ENCODE measurements at places on chromosomes 16 and 17.

DNA sequence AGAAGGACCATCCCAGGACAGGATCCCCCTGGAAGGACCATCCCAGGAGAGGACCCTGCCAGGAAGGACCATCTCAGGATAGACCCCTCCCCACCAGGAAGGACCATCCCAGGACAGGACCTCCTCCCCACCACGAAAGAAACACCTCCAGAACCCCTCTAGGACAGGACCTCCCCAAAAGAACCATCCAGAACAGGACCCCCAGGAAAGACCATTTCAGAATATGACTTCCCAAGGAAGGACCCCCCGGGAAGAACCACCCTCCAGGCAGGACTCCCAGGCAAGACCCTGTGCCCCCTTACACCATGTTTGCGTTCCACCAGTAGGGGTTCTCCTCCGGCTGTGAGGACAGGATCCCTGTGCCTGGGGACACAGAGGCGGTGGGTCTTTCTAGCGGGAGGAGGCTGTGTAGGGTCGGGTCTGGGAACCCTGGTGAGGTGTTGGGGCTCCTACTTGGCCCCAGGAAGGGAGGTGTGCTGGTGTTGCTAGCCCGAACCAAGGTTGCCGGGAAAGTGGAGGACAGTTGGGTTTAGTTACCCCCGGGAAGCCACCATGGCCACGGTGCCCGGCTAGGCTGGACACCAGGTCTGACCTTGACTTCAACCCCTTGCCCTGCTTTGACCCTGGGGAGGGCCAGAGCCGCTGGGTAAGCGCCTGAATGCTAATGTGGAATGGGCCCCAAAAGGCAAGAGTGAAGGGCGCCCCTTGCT is 2.2 kb downstream of the NOTUM start:
- no peak for DNase-seq

GRCh38 chr17:29169806-29170591 is 10.2 kb downstream of the MYO18A start:
- DNase-seq, result no peak

DNA sequence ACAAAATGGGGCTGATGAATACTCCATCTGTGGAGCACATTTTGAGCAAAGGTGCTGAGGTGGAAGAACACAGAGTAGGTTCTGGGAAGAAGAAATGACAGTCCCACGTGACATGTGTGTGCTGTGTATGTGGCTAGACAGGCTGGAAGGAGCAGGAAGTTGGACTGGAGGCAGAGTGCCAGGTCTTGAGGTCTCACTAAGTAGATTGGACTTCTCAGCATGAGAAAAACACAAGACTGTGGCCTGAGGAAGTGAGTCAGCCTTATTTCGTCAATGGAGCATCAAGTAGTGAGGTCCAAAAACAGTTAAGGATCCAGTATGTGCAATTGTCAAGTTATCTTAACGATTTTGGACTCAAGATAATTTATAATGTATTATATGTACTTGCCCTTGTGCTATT is 736.5 kb downstream of the KCNJ2 start:
- DNase-seq, result no peak

DNA sequence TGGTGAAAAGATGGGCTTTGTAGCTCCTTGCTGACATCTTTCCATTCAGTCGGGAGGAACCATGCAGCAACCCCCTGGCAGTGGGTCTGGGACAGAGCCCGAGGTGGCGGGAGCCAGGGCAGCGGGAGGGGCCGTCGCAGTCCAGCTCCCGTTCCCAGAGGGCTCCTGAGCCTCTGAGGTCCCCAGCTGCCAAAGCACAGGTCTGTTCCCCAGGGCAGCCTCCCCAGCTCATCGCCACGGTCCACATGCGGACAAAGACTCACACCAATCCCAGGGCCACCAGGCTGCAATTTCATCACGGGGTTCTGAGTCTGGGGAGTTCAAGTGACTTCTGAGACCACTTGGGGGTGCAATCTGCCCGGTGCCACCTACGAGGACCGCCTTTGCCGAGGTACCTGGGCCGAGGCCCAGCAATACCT is 196.0 kb downstream of the RBFOX3 start:
- no peak for DNase-seq

DNA sequence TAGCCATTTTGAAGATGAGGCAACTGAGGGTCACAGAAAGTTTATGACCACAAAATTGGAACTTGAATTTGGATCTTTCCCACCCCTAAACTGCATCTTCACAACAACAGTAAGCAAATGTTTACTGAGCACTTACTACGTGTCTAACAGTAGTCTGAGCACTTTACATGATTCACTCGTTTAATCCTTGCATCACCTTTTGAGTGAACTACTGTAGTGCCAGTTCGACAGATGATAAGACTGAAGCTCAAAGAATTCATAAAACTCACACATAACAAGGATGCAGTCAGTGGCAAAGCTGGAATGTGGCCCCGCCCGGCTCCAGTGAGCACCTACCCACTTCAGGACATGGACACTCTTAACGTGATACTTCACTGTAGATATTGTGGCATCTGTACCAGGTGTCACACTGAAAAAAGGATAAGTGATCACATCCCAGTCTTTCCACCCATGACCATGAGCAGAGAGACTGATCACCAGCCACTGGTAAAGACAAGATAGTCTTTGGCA is 36.0 kb upstream of the HLF start:
- DNase-seq, result no peak

DNA sequence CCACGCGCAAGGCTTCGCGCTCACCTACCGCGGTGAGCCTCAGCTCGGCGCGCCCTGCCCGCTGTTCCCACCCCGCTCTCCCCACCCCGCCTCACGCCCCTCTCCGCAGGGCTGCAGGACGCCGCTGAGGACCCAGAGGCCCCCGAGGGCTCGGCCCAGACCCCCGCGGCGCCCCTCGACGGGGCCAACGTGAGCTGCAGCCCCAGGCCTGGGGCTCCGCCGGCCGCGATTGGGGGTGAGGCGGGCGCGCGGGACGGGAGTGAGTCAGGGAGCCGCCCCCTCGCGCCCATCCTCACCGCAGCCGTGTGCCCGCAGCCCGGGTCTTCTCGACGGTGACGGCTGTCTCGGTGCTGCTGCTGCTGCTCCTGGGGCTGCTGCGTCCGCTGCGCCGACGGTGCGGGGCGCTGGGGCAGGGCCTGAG is 1.9 kb upstream of the PAQR4 start:
- DNase-seq, result no peak

GRCh38 chr16:75204410-75204758 is 2.6 kb downstream of the CTRB2 start:
- no peak for DNase-seq

DNA sequence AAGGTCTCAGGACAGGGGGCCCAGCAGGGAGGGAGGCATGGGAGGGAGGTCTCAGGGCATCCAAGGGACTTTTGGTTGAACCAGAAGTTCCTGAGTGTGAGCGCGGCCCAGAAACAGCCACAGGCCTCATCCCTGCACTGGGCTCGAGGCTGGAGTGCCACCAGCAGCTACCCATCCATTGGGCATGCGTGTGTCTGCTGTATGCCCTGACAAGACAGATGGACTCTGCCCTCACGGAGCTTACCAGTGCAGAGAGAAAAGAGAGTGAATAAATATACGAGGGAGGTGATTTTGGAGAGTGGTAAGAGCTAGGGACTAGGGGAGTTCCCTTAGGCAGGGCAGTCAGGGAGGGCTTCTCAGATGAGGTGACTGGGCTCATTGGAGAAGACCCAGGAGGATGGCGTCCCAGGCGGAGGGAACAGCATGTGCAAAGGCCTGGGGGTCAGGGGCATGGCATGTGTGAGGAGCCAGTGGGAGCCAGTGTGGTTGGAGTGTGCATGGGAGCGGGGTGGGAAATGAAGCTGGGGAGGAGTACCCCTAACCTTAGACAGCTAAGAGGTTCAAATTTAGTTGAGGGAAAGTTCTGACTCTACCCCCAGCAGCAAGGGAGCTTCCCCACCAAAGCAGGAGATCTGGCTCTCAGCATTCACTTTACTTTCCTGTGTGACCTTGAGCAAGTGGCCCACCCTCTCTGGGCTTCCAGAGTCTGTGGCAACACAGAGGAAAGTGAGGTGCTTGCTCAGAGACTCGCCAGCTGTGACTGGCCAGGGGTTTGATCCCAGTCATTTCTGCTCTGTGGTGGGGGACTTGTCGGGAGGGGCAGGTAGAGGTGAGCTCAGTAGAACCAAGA is 74.7 kb downstream of the SREBF1 start:
- DNase-seq, result no peak

GRCh38 chr17:30376621-30377452 is 1.9 kb upstream of the CPD start:
- DNase-seq, result no peak

GRCh38 chr16:10016752-10017151 is 165.5 kb downstream of the GRIN2A start:
- DNase-seq, result no peak

GRCh38 chr17:15981208-15981607 is 18.3 kb downstream of the ZSWIM7 start:
- DNase-seq, result no peak

DNA sequence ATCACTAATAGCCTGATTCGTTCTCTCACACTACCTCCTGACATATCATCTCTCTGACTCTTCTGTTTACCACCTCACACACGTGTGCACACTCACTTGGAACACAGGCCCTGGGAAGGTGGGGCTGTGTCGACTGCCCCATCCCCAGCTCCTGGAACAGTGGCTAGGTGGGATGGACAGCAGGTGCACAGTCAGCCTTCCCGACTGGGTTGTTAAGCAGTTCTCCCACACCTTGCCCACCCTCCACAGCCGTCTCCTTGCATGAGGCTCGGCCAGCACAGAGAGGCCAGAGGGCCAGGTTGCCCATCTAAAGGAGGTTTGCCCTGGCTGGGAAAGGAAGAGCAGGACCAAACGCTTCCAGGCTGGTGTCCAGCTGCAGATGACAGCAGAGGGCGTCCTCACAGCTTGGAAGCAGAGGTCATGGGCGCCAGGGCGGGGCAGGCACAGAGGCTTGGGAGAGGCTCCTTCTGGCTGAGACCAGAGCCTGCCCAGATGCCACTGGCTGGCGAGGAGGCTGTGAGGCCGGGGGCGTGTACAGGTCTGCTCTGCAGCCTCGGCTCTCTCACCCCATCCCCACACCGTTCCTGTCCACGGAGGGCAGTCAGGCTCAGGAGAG is 92.8 kb downstream of the AMFR start:
- no peak for DNase-seq

GRCh38 chr17:80327518-80327917 is 66.9 kb downstream of the RNF213 start:
- no peak for DNase-seq

GRCh38 chr17:38704606-38705522 is at the start of gene MLLT6:
TSS of gene MLLT6 (plus strand) at chr17:38705273. CDS start at chr17:38705633, 360 bp downstream.
- DNase-seq, result peak; percentile 63

GRCh38 chr16:27080895-27081294 is 14.2 kb downstream of the C16orf82 start:
- no peak for DNase-seq

- no peak for DNase-seq
Measured at GRCh38 chr17:79528592-79529125, 82.2 kb downstream of the RBFOX3 start.

DNA sequence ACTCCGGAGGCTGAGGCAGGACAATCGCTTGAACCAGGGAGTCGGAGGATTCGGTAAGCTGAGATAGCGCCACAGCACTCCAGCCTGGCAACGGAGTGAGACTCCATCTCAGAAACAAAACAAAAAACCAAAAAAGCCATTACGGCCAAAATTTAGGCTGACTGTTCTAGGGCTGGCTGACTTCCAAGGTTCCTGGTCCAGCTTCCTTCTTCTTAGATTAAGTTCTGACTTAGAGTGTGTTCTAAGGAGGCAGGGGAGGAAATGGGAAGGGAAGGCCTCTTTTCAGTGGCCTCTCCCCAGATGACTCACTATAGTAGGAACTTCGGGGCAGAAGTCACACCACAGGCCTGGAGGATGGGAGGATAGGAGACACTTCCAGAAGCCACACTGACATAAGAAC is 27.7 kb upstream of the CLEC18B start:
- no peak for DNase-seq

DNA sequence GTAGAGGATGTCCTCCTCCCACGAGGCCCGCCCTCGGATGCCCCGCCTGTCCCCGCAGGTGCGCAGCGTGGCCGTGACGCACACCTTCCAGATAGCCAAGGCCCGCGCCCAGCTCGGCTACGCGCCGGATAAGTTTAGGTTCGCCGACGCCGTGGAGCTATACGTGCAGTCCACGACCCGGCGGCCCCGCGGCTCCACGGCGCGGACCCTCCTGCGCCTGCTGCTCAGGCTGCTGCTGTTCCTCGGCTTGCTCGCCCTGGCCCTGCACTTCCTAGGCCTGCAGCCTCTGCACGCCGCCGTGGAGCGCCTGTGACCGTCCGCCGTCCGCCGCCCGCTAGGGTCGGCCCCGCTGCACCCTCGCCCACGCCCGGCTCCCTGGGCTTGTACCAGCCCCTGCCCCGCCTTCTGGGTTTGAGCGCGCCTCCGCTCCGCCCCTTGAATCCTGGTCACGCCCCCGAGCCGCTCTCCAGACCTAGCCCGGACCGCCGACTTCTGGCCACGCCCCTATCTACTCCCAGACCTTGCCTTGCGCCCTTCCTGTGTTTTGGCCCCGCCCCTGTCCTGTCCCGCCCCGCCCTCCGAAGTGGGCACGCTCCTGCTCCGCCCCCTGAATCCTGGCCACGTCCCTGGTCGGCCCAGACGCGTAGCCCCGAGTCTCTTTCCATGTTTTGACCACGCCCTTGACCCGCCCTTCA is 15.8 kb upstream of the EEF2K start:
- DNase-seq, result peak; percentile 83

DNA sequence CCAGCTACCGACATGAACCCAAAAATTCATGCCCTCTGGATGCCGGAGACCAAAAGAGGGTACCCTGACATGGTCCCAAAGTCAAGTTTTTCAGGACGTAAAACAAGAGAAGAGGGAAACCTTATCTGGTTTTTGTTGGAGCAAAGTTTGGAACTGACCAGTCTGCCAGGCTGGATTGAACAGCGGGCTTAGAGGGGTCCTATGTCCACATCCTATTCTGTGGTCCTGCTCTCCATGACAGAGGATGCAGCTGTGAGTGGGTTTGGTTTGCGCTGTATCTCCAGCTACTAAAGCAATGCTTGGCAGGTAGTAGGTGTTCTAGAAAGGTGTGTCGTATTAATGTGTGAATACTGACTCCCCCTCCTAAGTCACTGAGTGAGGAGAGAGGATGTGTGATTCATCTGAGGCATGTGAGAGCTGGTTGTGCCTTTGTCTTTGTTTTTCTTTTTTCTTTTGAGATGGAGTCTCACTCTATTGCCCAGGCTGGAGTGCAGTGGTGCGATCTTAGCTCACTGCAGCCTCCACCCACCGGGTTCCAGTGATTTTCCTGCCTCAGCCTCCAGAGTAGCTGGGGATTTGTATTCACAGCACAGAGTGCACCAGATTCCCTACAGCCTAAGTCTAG is 31.0 kb downstream of the PMM2 start:
- DNase-seq, result no peak

DNA sequence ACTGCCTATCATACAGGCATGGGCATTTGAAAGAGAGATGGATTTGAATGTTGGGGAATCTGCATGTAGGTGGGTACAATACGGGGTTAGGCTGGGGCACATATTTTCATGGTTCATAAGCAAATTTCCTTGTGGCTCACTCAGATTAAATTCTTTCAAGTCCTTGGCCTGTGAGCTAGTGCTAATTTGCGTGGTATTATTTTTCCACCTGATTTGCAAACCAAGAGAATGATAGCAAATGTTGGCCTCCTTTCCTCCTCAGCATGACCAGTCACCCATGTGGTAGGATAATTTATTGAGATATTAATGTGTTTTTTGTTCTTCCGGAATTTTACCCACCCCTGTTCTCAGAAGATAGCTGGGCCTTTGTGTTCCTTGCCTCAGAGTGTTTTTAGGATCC is 22.9 kb downstream of the FAM20A start:
- DNase-seq, result no peak

GRCh38 chr17:48548523-48549280 is 3.8 kb upstream of the HOXB2 start:
- DNase-seq, result no peak
